ENCODE measurements at places on chromosomes 4 and X. TPM values are rescaled to one million over a fixed set of nuclear protein-coding genes. Genes with fewer than 3 reads are reported as not detected.

DNA sequence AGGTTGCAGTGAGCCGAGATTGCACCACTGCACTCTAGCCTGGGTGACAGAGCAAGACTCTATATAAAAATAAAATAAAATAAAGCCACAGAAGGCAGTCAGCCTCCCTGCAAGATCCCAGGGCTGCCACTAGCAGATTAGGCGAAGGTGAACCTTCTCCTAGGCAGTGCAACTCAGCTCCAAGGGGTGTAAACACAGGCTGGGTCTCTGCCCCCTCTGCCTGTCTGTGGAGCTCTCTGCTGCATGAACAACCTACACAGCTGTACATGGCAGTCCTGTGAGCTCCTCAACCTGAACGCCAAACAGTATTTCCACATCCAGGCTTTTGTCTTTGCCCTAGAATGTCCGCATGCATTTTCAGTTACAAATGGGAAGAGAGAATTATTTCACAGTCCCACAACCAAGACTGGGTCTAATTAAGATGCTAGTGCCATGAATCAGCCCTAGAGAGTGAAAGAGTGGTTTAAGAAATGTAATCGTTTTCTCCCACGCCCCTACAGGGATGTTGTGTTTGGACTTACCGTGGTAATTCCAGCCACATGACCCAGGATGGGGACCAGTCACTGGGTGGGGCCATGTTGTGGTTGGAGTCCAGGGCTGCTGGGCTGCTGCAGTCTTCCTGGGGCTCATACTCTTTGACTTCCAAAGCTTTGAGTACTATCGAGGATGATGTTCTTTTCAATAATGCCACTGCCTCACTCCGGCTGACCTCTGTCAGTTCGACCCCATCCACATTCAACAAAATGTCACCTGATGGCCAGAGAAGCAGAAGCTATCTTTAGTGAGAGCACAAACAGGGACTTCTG is 99.0 kb downstream of the FIP1L1 start:
- DNase-seq = no peak

DNA sequence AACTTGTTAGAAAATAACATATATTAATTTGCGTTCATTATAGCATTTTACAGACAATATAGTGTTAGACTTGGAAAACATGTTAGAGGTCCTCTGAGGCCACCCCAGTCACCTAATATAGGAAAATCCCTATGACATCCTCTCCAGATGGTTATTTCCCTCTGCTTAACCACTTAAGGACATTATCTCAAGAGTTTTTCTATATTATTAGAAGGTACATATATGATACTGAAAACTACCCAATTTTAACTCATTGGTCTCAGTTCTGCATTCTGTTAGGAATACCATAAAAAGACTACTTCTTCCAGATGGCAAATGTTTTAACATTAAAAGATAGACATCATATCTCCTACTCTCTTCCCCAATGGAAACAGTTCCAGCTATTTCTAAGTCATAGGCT is 21.4 kb downstream of the PTPN13 start:
- DNase-seq = no peak

GRCh38 chr4:3074846-3075651 is 568 bp downstream of the HTT start:
- DNase-seq = peak; percentile 40

DNA sequence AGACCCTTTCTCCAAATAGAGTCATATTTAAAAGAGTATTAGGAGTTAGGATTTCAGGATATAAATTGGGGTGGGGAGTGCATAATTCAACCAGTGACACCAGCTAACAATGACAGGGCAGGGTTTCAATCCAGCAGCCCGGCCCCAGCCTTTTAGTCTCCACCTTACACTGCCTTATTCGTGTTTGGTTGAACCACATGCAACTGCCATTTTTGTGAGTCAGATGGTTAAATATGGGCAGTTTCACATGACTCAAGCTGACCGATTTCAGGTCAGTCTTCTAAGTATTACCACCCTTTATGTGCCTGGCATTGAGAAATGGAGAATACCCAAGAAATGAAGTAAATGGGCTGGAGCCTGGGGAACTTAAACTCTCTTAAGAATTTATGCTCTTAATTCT is 102.8 kb downstream of the STOX2 start:
- no peak for DNase-seq

GRCh38 chr4:38310446-38311043 is 350.3 kb downstream of the PTTG2 start:
- DNase-seq = no peak

DNA sequence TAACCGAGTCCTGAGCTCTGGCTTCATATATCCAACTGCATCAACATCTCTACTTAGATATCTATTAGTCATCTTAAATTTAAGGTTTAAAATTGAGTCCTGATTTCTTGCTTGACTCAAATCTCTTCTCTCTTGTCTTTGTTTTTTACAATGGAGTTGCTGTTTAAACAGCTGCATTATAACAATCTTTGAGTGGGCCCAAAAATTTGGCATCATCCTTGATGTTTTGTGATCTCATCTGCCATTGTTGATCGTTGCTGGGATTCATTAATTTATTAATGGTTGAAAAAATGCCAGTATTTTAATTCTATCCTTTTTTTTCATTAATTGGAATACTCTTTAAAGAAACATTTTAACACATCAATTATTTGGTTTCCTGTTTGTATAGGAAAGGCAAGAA is 82.2 kb downstream of the STIM2 start:
- DNase-seq = no peak

- DNase-seq = no peak
Observed at GRCh38 chr4:41129128-41129754, 85.1 kb downstream of the APBB2 start.

DNA sequence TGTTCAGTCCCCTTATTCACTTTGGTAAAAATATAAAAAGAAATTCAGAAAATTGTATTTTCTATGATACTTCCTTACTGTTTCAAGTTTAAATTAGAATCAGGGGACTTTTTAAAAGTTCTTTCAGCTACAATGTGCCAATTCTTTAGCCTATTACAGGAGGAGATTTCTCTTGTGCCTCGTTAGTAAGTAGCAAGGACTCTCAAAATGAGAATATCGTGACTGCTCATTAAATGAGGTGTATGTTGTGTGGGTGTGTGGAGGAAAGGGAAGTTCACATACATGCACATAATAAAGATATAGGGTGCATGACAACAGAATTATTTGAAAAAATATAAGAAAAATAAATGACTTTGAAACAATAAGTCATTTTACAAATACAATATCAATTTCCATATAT is 190.5 kb downstream of the DTHD1 start:
- no peak for DNase-seq

DNA sequence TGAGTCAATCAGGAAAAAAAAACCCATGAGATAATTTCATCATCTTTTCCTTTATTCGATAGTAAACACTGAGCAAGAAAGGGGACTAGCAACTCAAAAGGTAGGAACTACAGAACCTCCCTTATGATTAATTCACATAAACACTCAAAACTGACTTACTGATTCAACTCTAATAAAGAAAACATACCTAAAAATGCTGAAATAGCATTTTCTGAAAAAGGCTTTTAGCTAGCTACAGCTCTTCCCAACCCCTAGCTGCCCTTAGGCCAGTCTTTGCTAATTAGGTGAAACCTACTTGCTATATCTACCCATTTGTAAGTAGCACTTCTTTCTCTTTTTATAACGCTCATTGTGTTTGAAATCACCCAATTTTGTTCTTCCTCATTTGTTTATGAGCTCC is 150.6 kb downstream of the ATRX start:
- no peak for DNase-seq

- no peak for DNase-seq
Observed at GRCh38 chr4:128768373-128768996, 41.0 kb upstream of the JADE1 start.

DNA sequence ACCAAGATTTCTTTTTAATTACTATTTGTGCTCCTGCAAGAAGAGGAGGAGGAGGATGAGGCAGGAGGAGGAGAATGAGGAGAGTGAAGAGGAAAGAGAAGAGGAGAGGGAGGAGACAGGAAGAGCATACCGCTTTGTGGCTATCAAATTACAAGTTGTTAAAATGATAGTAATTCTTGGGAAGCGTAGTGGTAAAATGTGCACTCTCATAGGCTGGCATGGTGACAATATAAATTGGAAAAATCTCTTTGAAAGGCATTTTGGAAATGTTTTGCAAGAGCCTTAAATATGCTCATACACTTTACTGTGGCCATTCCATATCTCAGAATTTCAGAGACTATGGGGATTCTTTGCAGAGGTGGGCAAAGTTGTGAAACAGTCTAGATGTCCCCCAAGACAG is 53.2 kb downstream of the MXRA5 start:
- DNase-seq = no peak

DNA sequence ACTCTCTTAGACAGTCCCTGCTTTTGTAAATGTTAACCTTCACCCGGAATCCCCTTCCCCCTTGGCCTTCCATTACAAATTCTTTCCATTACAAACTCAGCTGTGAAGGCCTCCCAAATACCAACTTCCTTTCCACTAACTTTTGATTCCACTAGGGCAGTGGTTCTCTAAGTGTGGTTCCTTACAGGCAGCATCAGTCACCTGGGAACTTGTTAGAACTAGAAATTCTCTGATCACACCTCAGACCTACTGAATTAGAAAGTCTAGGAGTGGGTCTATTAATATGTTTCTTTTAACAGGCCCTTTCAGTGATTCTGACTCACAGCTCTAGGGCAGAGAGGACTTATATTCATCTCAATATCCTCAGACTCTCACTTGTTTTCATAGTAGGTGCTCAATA is 19.0 kb upstream of the MRPL1 start:
- DNase-seq = no peak

- no peak for DNase-seq
Observed at GRCh38 chr4:83071116-83071515, 36.1 kb downstream of the COPS4 start.

DNA sequence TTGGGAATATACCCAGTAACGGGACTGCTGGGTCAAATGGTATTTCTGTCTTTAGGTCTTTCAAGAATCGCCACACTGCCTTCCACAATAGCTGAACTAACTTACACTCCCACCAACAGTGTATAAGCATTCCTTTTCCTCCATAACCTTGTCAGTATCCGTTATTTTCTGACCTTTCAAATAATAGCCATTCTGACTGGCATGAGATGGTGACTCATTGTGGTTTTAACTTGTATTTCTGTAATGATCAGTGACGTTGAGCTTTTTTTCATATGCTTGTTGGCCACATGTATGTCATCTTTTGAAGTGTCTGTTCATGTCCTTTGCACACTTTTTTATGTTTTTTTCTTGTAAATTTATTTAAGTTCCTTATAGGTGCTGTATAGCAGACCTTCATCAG is 81.2 kb downstream of the ADAM29 start:
- no peak for DNase-seq

DNA sequence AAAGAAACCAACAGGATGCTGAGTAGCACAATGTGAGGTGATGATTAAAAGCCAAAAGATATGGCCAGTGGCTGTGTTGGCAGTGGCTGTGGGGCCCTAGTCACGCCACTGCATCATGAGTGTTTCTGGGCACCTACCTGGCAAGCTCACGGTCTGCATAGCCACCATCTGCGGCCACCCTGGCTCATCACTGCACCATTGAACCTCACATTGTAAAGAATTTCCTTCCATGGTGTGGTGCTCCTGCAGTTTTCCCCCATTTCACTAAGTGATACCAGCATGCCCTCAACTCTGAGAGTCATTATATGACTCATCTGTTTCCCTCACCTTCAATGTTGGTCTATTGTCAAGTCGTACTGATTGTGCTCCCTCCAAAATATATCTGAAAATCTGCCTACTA is 45.5 kb upstream of the CLNK start:
- DNase-seq = no peak

GRCh38 chr4:94390804-94391410 is 48.3 kb upstream of the HPGDS start:
- DNase-seq = no peak

DNA sequence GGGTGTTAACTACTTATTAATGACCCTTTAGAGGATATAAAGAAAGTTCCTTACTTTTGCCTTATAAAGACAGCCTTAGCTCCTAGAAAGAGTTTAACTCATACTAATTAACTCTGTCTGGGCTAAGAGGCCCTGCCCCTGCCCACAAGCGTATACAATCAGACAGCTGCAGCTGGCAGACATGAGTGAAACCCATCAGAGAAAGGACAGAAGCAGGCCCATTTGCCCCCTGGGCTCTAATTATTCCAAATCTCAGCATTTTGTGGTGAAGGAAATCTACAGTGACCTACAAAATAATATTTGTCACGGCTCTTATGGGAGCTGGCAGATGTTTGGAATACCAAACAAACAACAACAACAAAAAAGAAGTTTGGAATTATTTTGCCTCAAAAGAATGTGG is 71.8 kb downstream of the CHRDL1 start:
- no peak for DNase-seq

- no peak for DNase-seq
Observed at GRCh38 chr4:17400686-17401085, 111.2 kb downstream of the QDPR start.

GRCh38 chr4:89538171-89538570 is 230.6 kb upstream of the GPRIN3 start:
- no peak for DNase-seq

DNA sequence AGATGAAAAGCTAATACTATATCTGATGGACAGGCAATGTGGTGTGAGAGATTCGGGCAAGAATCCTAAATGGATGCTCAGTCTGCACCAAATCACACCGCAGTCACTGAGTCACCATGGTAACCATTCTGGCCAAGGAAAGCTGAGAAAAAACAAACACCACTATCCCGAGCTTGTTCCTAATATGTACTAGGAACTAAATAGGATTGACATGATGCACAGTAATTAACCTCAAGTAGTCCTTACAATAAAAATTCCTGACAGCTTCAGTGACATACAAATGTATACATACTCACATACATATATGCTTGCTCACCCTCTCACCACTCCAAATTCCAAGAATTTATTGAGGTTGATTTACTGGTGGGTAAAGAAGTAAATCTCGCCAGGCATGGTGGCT is 1.1 kb upstream of the RAB40A start:
- DNase-seq = no peak

- DNase-seq = no peak
Observed at GRCh38 chr4:103887191-103887590, 167.4 kb upstream of the TACR3 start.

TMPRSS11E gene
- total RNA-seq = not detected

NKX1-1 gene
- not detected for total RNA-seq

UGT2B15 gene
- not detected for total RNA-seq

FTHL17 gene
- not detected for total RNA-seq

EPGN gene
- not detected for total RNA-seq

CT47C1 gene
- not detected for total RNA-seq

PAK3 gene
- total RNA-seq = 0.27 TPM

GUCY1B1 gene
- 12.6 TPM for total RNA-seq

TGIF2LX gene
- total RNA-seq = not detected

DSPP gene
- total RNA-seq = not detected

PRSS12 gene
- not detected for total RNA-seq

ETDB gene
- total RNA-seq = not detected

Data from left ventricle myocardium inferior (tissue), 1 donor.